ENCODE measurements at places on chromosomes 12 and 14.
A peak's percentile ranks its signal among the peaks of the same experiment; 100 is the strongest.

DNA sequence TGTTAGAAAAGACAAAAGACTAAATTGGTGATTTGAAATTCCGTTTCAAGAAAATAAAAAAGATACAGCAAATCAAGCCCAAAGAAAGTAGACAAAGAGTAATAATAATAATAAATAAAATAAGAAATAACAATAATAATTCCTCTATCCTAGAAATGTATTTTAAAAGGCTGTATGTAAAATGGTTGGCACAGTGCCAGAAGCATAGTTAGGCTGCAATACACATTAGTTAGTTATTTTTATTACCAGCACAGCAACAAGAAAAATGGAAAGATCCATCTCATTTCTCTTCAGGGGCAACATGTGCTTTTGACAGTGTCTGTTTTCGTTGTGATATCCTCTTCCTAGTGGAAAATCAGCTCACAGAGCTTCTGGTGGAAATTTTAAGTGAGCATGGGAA is 174.1 kb upstream of the TMTC1 start:
- DNase-seq = no peak

DNA sequence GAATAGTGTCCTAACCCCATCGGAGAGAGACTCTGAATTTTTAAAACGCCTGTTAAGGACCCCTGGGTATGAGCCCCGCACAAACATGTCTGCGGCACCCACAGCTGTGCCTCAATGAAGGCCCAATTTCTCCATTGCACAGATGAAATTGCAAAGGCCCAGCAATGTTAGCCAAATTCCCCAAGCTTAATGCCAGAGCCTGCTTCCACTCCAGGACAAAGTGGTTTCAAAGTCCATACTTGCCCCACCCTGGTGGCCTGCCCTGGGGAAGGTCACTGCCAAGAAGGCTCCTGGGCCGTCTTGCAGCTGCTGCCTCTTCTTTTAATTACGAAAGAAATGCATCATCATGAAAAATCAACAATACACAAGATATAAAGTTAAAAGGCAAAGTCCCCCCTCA is 1179.7 kb downstream of the VRK1 start:
- DNase-seq = peak; percentile 42

- DNase-seq = no peak
Measured at GRCh38 chr12:38411426-38411825, 94.9 kb downstream of the ALG10B start.

DNA sequence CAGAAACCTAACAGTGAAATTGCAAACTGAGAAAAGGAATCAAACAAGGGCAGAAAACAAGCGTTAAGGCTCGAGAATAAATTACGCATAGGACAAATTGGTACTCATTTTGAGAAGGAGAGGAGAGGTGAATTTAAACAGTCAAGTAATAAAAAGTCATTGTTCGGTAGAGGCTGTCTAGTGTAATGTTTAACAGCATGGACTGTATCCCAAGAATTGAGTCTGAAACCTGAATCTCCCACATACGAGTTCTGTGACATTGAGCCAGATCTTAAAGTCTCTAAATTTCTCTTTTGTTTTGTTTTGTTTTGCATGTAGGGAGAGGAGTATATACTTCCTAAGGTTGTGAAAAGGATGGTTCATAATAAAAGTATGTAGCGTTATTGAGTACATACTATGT is 216.5 kb upstream of the BTG1 start:
- no peak for DNase-seq

DNA sequence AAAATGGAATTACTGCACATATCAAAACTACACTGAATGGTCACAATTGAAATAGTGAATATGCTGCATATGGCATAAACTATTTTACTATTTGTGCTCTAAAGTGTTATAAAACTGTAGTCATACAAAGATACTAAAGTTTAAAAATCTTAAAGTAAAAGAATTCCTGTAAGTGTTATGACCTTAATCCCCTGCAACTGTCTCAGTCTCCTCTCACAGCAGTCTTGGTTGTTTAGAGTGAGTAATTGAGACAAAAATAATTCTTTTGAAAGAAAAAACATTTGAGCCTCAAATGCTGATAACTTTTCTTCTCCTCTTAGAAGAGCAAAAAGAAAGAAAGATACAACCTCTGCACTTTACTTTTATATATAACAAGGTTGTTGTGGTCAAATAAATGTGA is 99.9 kb downstream of the SYT1 start:
- DNase-seq = no peak

DNA sequence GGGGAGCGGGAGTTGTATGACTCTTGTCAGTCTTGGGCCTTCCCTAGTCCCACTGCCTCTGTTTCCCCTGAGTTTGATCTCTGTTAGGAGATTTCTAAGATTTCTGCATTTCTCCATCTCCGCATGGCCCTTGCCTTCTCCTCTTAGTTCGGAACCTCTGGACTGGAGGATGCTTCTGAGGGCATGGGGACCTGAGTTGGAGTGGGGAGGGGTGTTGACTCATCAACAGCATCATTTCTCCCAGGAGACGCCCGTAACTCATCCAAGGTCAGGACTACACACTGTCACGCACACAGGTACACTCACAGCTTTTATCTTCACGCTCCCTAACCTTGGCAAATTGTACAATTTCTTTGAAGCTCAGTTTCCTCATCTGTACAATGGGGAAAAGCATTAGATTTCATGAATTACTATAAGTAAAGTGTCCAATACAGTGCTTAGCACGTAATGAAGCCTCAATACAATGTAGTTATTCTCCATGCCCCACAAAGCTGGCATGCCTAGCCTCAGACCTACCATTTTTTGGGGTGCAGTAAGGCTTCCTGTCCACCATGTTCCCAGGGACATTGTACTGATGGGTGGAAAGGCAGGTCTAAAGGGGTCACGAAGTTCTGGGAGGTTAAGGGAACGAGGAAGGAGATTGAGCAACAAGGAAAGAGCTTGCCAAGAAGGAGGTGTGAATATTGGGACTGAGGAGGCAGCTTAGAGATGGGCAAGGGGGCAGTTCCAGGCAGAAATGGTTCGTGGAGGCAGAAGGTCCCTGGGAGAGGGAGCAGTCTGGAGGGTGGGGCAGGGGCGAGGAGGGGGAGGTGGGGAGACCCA is 600 bp upstream of the LAG3 start:
- DNase-seq = no peak

- DNase-seq = no peak
Measured at GRCh38 chr12:90055071-90055470, 346.4 kb upstream of the ATP2B1 start.

- no peak for DNase-seq
Measured at GRCh38 chr14:81450100-81450531, 50.0 kb upstream of the STON2 start.

GRCh38 chr12:116595186-116595585 is 36.0 kb downstream of the MAP1LC3B2 start:
- DNase-seq = no peak

DNA sequence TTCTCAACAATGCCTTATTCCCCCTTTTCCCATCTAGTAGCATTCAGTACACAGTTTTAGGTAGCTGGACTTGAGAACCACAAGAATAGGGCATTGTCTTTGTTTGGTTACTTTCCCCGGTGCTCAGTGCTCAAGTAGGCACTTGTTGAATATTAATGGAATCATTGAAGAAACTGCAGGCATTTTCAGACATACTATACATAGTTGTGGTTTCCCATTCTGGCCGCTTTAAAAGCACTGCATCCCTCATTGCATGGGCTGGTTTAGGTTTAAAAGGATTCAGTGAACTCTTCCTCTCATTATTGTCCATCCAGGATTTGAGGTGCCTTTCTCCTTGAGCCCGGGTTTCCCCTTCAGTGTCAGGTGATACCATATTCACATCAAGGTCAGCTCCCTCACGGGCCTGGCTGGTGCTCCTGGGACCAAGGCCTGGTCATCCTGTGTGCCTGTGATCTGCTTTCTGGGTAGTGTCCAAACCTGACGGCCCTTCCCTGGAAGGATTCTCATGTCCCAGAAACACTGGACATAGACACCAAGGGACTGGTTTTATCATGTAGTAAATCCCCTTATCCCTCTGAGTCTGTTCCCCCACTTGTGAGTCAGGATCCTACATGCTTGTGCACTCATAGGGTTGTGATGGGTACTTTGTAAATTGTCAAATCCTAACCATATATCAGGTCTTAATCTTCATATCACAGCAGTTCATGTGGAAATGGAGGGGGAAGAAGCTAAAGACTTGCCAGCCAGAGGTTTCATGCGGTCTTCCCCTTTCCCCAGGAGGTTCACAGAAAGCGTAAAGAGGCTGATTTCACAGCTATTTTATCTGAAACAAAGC is 7.4 kb downstream of the TCP11L2 start:
- DNase-seq = no peak

DNA sequence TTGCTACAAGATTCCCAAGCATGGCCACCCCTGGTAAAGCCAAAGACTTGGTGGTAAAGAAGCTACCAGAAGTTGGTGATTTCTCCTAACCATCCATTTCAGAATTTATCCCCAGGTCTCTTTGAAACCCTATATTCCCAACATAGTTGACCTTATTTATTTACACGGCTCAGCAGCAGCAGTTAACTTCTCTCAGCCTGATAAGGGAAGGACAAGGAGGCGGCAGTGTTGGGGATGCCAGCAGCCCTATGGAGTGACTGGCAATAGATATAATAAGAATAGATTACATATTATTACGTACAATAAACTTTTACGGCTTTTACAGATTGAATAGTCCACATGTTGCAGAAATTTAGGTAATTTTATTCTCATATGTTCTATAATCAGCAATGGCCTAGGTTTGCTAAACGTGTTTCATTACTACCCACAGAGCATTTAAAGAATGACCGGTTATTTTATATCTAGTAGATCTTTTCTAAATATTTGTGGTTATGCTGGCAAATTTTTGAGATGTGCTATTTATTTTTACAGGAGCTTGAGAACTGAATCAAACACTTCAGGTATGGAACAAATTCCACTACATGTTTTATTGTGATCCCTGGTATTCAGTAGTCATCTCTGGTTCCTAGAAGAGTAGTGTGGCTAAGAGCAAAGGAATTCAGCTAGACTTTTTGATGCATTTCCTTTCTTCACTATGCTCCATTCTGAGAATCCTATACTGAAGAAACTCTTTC is 19.8 kb upstream of the PALS1 start:
- no peak for DNase-seq

GRCh38 chr14:81991998-81992397 is 458.3 kb upstream of the SEL1L start:
- DNase-seq = no peak

DNA sequence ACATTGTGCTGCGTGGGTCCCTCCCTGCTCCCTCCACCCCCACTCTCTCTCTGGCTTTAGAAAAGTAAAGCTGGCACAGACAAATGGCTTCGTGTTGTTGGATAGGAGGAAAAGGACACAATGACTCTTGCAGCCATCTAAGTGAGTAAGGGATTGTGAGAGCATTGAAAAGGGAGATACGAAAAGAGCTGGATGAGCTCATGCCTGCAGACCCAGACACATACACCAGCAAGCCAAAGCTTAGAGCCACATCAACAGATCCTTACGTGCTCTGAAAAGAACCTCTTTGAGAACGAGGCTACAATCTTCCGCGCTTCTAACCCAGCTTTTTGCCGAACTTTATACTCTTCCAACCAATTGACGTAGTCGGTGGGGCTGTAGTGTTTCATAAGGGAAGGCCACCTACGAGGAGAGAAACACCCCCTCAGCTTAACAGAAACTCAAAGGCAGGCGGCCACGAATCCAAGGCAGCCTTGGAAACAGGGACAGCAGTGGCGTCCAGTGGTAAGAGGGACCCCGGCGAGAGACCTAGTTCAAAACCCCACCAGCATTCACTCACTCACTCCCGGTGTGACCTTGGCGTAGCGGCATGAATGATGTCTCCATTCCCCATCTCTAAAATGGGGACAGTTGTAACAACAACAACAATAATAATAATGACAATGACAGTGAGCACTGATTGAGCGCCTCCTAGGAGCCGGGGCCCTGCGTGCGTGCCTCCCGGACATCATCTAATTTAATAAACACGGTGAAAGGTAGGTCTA is 1.1 kb downstream of the FBXO21 start:
- DNase-seq = no peak

DNA sequence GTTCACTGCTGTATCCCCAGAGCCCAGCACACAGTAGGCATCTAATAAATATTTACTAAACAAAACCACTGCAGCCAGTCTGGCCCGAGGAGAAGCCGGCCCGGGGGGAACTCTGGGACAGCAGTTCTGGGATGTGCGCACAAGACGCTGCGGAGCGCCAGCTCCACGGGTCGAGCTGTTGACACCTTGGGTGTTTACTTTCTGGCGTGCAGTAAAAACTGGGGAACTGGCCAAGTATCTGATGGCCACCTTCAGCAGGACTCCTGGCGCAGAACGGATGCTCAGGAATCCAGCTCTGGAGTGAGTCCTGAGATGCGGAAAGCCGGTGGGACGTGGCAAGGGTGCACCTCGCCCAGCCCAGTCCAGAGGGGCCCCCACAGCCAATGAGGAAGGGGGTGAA is 65.6 kb downstream of the NCOR2 start:
- no peak for DNase-seq

GRCh38 chr12:9673404-9674225 is 4.1 kb downstream of the CLEC2D start:
- DNase-seq = peak; percentile 79

DNA sequence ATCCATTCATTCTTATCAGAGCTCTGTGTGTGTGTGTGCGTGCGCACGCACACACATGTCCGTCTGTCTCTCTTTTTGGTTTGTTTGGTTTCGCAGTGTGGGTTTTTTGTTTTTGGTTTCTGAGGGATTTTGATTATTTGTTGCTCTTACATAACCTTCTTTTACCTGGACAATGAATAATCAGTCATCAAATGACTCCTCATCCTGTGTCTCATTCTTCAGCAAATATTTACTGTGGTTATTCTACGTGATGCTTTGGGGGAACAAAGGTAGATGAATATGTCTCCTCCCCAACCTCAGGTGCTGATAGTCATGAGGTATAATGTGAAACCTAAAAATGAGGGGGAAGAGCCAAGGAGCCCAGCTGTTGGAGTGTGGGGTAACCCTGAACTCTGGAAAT is 92.4 kb downstream of the SAMD4A start:
- no peak for DNase-seq

DNA sequence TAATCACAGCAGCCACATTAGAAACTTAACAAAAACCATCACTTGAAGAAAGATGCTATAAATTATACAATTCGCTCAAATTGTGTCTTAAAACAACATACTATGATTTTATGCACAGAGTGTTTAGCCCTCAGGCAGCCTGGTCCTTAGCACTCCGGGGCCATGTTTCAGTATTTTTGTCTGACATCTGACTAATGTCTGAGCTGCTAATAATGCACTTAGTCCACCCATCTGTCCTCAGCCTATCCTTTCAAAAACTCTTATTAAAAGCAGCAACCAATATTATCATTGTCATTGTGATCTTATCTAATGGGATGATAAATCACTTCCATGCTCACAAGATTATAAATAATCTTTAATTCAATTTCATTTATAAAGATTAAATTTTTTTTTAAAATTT is 602.7 kb upstream of the FOXG1 start:
- DNase-seq = no peak

DNA sequence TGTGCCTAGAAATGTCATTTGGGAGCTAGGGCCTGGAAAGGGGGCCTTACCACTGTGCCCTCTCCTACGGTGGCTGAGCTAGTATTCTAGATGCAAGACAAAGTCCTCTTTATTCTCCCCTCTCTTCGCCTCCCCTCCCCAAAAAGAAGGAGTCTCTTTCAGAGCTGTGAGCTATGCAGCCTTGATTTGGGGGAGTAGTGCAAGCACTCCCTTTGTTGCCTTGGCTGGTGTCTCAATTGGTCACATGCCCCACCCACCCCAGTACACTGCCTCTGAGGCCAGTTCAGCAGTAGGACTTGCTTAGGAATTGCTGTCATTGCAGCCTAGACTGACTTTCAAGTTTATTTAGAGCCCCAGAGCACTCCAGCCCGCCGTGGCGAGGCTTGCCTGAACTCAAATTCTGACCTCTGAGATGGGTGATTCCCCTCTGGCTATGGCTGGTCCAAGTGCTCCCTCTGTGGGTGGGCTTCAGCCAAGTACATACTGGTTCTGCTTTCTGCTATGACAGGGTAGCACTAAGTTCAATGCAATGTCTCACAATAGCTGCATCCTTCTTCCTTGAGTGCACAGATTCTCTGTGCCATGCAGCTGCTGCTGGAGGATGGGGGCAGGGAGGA is 37.0 kb upstream of the FBXO33 start:
- peak; percentile 45 for DNase-seq
